Stimulated activated CD4-positive, alpha-beta T cell treated with anti-CD3 and anti-CD28 coated beads, Interleukin-12 subunit alpha, Interleukin-12 subunit beta, amount 100 ng/mL, for 24 hours (primary cell): ENCODE measurements at places on chromosomes 5 and 9.

DNA sequence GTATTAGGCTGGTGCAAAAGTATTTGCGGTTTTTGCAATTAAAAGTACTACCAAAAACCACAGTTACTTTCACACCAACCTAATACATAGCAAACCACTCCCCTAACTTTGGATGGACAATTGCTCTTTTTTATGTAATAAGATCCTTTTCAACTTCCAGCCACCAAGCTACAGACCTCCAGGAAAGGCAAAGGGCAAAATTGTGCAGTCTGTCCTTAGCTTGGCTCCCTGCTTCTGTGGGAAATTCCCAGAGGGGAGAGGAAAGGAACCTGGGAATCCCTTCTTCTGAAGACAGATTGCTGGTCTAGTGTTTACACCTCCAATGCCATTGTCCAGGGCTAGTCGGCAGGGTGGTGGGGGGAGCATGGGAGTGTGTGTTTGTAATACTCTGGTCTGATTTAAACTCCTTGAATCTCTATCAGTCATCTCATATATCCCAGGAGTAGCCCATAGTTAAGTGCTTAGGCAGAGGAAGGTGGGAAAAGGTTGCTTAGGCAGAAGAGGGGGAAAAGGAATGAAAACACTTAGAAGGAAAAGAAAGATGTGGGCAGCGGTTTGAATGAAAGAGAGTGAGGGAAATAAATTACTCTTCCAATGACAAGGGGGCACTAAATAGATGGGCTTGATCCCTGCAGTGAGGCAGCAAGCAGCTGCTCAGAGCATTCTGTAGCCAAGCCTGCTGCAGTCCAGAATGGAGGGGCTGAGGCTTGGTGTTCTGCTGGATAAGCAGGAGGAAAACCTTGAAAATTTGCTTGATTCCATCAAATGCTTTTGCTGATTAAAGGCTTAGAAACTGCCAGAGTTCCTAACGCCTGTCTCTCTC, 86.9 kb upstream of the MAP1B start:
- DNase-seq, result no peak

DNA sequence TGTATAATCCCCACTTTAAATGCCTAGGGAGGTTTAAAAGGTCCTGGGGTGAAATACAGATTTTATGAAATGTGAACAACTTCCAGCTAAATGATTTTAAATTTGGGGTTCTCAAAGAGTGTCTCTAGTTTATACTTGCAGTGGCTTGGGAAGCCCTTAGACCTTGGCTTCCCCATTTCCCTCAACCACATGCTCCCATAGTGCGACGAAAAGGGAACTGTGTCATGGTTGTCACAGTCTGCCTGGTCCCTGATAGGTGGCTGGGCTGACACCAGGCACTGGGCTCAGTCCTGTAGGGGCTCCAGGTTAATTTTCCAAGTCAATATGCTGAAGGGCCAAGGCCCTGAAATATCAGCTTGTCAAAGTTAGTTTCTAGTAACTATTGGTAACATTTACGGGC, 10.4 kb upstream of the CXCL14 start:
- no peak for DNase-seq

- no peak for DNase-seq
Measured at GRCh38 chr9:77486463-77486862, 161.7 kb downstream of the GNA14 start.

DNA sequence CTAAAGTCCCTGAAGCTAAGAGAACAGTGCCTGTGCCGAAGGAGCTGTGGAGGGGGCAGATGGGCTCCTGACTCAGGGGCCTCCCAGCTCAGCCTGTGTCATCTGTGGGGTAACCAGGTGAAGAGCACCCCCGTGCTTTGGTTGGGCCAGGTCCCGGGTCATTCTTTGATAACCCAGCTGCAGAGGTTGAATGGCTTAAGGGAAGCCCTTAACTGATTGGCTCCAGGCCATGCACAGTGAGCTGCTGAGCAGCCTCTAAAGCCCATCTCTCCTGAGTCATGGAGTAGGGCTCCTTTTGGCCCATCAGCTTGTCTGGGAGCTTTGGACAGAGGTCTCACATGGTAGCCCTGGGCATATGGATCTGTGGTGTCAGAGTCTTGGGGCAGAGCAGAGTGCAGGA, 28.7 kb downstream of the COL27A1 start:
- DNase-seq, result no peak

- no peak for DNase-seq
Measured at GRCh38 chr5:53956632-53957031, 353.7 kb downstream of the ARL15 start.

DNA sequence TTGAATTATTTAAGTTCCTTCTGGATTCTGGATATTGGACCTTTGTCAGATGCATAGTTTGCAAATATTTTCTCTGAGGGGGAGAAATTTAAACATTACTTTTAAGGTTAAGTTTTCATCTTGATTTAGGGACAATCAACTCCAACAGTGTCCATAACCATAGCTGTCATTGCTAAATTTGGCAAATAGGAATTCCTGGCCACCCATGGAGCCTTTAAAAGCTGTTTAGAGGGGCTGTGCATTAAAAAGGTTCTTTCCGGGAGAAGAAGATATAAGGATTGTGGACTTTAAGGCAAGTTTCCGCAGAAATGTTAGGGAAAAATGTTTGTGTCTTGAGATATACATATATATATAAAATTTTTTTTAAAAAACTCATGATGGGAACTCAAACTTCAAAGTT, 339.7 kb downstream of the ADAMTS6 start:
- DNase-seq, result no peak

- DNase-seq, result no peak
Measured at GRCh38 chr9:2281031-2281802, 266.1 kb downstream of the SMARCA2 start.

DNA sequence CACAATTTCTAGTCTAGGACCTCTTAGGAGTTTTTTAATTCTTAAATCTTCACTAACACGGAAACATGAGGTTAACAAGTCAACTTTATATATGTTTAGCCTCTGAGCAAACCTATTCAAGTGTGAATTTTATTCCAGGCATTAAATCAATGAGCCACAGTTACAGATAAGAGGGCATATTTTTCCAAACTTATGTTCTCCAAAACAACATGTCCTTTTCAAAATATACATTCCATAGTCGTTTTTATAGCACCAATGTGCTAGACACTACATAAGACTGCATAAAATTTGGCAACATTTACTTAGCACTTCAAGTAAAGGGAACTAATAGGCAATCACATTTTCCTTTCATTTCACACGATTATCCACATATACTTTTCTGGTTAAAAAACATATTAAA, 6.5 kb downstream of the TMEM245 start:
- DNase-seq, result no peak

- DNase-seq, result no peak
Measured at GRCh38 chr9:81718244-81718643, 28.9 kb upstream of the TLE1 start.

GRCh38 chr9:70581214-70581954, 166.9 kb upstream of the KLF9 start:
- no peak for DNase-seq

- DNase-seq, result peak; percentile 75
Measured at GRCh38 chr5:69007726-69008368, 86.0 kb upstream of the SLC30A5 start.

- no peak for DNase-seq
Measured at GRCh38 chr9:81211741-81212140, 477.6 kb downstream of the TLE1 start.

DNA sequence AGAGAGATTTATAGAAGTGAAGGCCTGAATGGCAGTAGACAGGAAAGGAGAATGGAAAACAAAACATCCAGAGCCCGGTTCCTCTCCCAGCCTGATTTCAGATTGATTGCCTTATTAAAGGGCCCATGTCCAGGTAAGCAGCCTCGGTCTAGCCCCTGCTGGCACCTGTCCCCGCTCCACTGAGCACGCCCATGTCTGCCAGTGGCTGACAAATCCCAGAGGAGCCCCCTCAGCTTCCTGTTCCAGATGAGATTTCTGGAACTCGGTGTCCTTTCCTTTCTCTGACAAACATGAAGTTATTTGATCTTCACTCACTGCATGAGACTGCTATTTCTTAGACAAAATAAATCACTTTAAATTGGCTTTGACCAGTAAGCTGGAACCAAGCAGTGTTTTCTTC, 187.0 kb upstream of the ADCY2 start:
- DNase-seq, result no peak

DNA sequence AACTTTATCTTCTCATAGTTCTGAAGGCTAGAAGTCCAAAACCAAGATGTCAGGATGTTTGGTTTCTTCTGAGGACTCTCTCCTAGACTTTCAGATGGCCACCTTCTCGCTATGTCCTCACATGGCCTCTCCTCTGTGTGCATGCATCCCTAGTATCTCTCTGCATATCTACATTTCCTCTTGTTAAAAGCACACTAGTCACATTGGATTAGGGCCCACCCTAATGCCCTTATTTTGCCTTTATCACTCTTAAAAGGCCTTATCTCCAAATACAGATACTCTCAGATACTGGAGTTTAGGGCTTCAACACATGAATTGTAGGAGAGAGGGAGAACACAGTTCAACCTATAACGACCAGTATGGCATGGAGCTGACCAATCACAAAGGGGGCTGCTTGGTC, 151.7 kb downstream of the PRELID2 start:
- DNase-seq, result no peak

DNA sequence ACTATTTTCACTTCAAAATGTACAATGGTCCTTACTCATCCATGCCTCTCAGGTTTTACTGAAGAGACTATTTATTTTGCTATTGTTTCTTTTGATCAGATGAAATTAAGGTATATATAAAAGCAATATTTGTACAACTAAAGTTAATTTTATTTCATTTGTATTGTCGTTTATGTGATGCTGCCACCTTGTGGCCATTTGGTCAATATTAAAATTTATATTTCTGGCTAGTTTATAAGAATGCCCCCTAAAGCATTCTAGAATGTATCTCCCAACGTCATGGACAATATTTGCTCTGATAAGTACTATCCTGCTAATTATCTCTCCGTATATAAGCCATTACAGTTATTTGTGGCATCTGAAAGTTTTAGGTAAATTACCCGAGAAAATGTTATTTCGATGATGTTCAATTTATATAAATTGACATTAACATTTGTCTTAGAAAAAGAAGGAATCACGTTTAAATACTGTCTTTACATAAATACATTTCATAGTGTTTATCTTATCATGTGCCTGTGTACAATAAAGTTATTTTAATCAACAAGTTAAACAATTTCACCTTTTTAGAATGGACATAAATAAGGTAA, 680.0 kb downstream of the TAF11L14 start:
- no peak for DNase-seq

GRCh38 chr9:37036776-37037502, 2.9 kb upstream of the PAX5 start:
- no peak for DNase-seq

GRCh38 chr5:74187757-74188156, 452.8 kb downstream of the ENC1 start:
- DNase-seq, result no peak

DNA sequence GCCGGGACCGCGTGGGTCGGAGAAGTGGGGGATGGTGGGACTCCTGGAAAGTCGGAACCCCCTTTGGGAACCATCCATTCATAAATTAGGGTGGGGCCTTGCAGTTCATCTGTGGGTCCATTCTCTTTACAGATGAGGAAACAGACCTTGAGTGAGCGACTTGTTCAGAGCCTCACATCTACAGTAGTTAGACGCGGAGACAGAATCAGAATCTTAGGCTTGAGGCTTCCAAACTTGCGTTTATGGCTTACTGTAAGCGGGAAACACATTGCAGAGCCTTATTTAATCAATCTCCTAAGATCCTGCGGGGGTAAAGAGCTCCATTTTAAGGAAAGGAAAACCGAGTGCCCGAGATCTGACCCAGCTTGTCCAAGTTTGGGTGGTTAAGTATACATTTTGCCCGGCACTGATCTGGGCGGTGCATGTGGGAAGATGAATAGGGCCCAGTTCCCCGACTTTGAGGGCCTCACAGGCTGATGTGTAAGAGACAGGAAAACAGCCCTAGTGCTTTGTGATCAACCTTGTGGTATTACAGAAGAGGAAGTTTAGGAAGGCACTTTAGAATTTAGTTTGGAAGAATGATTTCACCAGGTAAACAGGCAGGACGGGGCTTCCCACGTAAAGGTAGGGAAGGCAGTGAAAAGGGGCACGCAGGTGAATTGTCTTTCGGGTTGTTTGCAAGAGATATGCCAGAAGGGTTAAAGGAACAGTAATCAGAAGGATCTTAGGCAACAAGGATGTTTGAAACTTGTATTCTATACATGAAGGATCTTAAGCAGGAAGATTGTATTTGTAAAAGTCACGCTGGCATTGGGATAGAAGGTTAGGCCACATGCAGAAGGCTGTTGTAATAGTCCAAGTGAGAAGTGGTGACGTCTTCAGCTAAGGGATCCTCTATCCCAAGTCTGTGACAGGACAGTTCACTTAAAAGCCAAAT, 744 bp downstream of the TARS1 start:
- peak; percentile 8 for DNase-seq

DNA sequence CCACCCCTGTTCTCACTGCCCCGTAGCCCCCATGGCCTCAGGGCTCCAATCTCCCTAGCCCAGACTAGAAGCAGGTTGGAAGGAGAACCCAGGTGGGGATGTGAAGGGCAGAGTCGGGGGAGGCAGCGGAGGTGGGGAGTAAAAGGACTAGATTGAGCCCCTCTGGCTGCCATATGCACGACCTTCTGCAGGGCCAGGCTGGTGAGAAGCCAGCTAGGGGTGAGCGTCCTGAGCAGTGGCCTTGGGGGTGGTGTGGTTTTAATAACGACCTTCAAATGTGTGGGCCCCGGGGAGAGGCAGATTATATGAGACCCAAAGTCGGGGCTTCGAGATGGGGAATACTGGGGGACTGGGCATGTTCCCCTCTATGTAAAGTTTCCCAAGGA, 139.5 kb downstream of the C9orf50 start:
- no peak for DNase-seq

DNA sequence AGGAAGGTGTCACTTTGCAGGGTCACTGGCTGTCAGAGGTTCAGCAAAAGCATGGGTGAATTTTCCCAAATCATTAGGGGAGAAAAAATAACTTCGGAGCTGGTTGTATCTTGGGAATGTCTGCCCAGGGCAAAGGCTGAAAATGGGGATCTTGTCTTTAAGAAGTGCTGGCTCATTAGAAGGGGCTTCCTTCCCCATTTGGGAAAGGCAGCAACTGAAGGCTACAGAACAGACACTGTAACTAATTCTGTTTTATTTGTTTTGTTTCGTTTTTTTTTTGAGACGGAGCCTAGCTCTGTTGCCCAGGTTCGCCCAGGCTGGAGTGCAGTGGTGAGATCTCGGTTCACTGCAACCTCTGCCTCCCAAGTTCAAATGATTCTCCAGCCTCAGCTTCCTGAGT, 70.3 kb upstream of the PCA3 start:
- no peak for DNase-seq

DNA sequence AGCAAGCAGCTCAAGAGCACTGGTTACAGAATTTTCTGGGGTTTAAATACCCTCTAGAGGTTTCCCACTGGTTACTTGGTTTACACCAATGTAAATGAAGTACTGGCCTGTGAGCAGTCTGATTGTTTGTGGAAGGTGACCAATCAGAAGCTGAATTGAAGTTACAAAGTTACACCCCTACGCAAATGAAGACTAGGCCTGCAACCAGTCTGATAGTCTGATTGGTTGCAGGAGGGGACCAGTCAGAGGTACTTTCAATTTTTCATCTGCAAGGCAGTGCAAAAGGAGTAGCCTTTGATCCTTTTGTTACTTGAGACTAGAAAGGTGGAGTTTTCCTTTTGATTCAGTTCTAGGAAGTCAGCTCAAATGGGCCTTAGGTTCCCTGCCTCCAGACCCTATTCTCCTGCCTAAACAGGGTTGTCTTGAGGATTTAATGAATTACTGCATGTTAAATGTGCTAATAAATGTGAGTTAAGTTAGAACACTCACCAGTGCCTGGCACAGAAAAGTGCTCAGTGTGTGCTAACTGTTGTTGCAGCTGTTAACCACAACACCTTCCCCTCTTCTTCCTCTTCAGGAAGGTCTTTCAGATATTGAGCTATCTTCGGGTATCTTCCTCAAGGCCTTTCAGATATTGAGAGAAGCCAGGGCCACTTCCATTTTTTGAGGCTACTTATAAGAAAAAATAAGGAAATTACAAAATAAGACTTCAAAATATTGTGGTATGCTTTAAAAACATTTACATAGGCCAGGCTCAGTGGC, 32.1 kb upstream of the CLINT1 start:
- DNase-seq, result no peak
